ENCODE measurements at places on chromosomes 13 and 19. TPM values are rescaled to one million over a fixed set of nuclear protein-coding genes. Genes with fewer than 3 reads are reported as not detected.

Gene APOC1
- 76.2 TPM for total RNA-seq

Gene RASAL3
- 1.6 TPM for total RNA-seq

Gene TBC1D4
- 37.1 TPM for total RNA-seq

Gene ERICH4
- total RNA-seq, result not detected

Gene FFAR3
- not detected for total RNA-seq

Gene MISP3
- total RNA-seq, result 3.4 TPM

Gene KLHL26
- 14.2 TPM for total RNA-seq

Gene LMTK3
- 15.9 TPM for total RNA-seq

Gene ADM5
- total RNA-seq, result 6.7 TPM

Gene ZNF836
- 28.8 TPM for total RNA-seq

Data from WTC11 (cell line).